ENCODE measurements at places on chromosomes 11 and 22.

GRCh38 chr11:117171404-117172061 is 7.0 kb upstream of the SIDT2 start:
- no peak for DNase-seq

DNA sequence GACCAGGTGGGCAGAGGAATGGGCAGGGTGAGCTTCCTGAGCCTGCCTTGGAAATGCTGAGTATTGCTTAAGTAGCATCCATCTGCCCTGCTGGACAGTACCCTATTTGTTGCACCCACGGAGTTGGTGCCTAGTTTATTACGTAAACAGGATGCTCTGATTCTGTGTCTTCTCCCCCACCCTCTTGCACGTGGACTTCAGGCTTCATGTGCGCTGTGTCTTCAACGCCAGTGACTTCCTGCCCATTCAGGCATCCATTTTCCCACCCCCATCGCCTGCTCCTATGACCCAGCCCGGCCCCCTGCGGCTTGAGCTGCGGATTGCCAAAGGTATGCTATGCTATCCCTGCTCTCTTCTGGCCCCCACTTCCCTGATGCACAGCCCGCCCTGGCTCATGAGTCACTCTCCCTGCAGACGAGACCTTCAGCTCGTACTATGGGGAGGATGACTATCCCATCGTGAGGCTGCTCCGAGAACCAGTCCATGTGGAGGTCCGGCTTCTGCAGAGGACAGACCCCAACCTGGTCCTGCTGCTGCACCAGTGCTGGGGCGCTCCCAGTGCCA is 5.7 kb downstream of the ZP1 start:
- DNase-seq = no peak

DNA sequence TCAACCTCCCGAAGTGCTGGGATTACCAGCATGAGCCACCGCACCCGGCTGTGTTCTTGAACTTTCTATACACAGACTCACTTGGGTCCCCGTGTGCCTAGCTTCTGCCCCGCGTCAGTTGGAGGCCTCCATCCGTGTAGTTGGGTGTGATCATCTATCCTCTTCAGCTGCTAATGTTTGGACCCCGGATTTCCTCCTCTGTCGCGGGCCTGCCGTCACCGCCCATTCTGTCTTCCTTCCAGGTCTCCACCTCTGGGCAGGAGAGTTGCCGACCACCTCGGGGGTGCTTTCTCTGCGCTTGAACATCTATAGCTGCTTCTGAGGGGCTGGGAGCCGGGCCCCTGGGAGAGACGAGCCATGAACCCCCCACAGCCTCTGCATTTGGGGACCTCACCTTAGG is 5.5 kb downstream of the CDC42EP1 start:
- DNase-seq = no peak

DNA sequence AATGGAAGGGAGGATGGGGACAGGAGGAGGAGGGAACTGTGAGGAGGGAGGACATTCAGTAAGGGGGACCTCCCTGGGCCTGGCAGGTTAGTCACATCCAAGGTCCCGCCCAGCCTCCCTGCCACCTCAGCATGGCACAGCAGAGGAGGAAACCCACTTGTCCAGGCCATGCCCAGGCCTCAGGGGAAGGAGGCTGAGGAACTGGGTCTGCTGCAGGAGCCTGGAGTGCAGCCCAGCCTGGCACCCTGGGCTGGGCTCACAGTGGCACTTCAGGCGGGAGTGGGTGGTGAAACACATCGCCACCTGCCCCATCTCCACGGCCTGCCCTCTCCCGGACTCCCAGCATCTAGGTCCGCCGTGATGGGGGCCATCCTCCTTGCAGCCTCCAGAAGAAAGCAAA is 17.2 kb upstream of the KLHL35 start:
- DNase-seq = no peak

- no peak for DNase-seq
These were observed 500.1 kb downstream of the BRD1 start for GRCh38 chr22:49327411-49328117.

GRCh38 chr22:32286290-32286840 is 31.2 kb upstream of the SLC5A4 start:
- no peak for DNase-seq

GRCh38 chr11:111549196-111549868 is 8.8 kb downstream of the LAYN start:
- DNase-seq = no peak

- DNase-seq = no peak
These were observed 20.3 kb upstream of the APLP2 start for GRCh38 chr11:130049328-130049771.

DNA sequence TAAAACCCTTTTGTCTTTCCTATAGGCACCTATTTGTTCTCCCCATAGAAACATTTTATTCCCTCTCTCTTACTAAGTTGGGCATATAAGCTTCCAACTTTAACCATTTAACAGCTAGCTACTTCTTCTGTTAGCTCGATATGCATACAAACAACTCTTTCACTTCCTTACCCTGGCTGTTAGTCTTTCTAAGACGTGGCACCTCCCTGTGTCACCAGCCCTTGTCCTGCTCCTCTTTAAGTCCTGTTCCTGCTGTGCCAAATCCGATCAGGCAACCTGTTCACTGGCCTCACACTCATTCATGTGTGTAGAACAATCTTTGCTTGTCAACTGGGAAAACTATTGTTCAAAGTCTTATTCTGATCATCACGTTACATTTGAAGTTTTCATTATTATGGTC is 1376.1 kb upstream of the TENM4 start:
- DNase-seq = no peak

DNA sequence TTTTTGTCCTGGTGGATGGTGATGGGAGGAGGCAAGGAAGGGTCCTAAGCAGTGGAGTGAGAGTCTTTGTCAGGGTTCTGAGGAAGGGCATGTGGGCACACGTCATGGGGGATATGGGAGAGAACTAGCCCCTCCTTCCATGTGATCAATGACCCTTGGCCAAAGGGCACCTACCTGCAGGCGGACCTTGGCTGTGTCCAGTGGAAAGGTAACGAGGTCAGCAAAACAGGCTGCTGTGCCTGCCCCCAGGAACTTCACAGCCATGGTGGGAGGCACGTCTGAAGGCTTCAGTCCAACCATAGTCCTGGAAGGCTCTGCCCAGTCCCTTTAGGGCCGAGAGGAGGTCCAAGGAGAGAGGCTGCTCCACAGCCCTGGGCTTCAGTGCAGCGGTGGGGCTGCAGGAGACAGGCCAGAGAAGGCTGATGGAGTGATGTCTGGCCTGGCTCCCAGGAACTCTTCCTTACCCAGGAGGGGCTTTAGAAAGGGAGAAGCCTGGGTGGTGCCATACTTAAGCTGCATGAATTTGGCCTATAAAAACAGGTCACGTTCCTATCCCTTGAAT is 2.1 kb downstream of the UCP3 start:
- DNase-seq = no peak

- no peak for DNase-seq
These were observed 1.8 kb upstream of the TMEM86A start for GRCh38 chr11:18696638-18697225.

DNA sequence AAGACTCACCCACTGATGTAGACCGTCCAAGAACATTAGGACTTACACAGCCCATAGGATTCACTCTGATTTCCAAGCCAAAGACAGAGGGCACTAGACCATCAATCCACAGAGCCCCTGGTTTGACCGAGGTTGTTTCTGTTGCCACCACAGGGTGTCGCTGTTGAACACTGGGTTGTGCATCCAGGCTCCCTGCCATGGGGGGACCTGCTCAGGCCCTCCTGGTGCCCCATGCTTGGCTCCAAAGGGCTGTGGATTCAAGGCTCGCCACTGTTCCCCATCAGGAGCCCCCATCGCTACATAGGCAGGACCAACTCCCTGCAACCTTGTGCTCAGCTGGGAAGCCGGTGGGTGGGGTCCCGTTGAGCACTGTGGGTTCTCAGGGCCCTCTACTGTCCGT is 128.0 kb upstream of the ANO1 start:
- no peak for DNase-seq

GRCh38 chr11:75344761-75345454 is 6.6 kb downstream of the ARRB1 start:
- no peak for DNase-seq

DNA sequence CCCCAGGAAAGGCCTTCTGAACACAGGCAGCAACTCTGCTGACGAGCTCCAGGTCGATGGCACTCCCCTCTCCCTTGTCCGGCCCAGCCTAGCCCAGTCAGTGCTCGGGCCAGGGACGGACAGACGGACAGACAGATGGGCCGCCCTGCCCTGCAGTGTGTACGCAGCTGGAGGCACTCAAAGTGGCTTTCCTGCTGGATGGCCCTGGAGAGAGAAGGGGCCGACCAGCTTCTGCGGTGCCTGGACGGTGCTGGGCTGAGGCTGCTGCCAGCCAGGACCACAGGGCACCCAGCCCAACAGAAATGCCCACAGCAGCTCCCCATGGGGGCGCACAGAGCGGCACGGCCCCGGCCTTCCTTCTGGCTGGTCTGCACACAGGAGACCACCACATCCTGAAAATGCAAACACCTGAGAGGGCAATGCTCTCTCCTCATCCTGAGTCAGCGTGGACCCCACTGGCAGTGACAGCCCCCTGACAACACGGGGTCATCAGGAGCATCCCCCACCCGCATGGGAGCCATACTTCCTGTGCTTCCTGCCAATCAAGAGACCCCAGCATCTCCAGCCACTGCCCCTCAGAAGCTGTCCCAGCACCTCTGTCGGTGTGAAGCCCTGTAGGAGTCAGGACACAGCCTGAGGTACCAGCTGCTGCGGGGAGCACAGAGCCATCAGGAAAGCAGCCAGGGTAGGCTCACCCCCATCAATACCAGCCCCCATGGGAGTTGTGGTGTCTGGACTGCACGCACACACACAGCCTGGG is 692 bp upstream of the MOB2 start:
- DNase-seq = no peak

DNA sequence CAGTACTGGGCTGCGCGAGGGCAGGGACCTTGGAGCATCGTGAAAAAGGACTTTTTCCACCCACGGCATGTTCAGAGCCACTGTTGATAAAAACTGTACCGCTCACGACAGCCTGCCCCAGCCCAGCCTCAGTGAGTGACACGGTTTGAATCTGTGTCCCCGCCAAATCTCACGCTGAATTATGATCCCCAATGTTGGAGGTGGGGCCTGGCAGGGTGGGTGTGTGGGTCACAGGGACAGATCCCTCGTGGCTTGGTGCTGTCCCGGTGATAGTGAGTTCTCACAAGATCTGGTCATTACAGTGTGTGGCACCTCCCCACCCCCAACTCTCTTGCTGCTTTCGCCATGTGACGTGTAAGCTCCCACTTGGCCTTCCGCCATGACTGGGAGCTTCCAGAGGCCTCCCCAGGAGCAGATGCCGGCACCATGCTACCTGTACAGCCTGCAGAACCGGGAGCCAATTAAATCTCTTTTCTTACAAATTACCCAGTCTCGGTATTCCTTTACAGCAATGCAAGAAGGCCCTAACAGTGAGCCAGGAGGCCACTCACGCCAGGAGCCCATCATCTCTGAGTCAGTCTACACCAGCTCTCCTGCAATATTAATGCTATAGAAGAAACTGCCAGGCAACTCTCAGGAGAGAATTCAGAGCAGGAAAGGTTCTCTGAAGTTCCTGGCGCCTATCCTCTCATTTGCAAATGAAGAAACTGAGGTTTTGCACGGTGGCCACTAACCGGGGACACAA is 1.3 kb downstream of the TOLLIP start:
- DNase-seq = no peak

DNA sequence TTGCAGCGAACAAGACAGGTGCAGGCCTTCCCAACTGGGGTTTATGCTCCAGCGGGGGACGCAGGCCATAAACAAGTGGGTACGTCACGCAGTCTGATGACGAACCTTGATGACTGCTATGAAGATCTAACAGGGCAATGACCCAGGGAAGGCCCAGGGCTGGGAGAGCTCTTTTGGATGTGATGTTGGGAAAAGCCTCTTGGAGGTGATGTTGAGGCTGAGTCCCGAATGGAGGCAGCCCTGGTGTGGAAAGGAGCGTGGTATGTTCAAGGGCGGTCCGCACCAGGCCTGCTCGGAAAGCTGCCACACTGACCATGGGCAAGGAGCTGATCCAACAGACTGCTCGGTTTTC is 5.8 kb downstream of the FADS2 start:
- DNase-seq = no peak

- no peak for DNase-seq
These were observed 70.2 kb downstream of the MED15 start for GRCh38 chr22:20577549-20577975.

- no peak for DNase-seq
These were observed at the start of gene CABP2 for GRCh38 chr11:67522844-67523555. TSS of gene CABP2 (minus strand) at chr11:67523446. CDS start at chr11:67523326, 120 bp downstream.

- DNase-seq = no peak
These were observed 735.0 kb downstream of the BRD1 start for GRCh38 chr22:49092716-49093115.

DNA sequence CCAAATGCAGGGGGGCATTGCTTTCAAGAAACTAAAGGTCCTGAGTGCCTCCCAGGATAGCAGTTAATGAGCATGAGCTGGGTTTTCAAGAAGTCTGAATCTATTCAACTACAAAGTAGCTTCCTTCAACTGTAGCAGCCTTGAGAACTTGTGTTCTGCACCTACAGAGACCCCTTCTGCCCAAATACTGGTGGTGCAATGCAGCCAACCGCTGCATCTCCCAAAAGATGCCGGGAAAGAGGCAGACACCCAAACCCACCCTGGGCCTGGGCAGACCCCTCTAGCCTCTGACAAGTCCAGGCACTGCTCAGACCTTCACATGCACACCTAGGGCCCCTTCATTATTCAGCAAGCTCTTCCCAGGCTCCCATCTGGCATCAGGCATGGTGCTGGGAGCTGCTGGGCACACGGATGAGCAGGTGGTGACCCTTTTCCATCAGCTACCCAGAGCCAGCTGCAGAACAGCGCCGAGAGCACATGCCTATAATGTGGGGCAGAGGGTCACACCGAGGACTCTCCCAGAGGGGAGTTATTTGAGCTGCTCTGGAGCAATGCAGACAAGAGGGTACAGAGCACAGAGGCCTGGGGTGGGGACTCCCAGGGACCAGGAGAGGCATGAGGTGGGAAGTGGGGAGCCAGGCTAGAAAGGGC is 44.9 kb upstream of the ETS1 start:
- no peak for DNase-seq

Measured in activated CD8-positive, alpha-beta memory T cell treated with anti-CD3 and anti-CD28 coated beads for 4 hours (primary cell).